Fibroblast of lung (primary cell): ENCODE measurements at places on chromosomes 6 and 20. TPM values are rescaled to one million over a fixed set of nuclear protein-coding genes. Genes with fewer than 3 reads are reported as not detected.

GRCh38 chr20:2303673-2304072, 7.9 kb downstream of the TGM3 start:
- DNase-seq = no peak

FERMT1 gene
- 4.6 and 8.1 TPM in 2 replicates for polyA plus RNA-seq

DNA sequence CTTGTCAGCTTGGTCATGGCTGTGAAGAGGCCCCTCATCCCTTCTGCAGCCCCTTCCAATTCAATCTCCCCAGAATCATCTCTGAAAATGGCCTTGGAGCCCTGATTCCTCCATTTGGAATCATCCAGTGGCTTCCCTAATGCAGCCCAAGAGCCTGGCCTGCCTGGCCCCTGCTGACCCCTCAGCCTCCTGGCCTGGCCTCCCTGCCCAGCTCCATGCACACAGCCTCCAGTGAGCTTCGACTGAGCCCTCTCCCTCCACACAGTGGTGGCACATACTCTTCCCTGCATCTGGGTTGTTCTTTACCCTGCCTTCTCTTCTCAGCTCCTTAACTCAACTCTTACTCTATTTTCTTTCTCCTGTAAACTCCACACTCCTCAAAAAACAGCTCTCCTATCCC, 120.9 kb downstream of the ANKRD60 start:
- no peak for DNase-seq

DNA sequence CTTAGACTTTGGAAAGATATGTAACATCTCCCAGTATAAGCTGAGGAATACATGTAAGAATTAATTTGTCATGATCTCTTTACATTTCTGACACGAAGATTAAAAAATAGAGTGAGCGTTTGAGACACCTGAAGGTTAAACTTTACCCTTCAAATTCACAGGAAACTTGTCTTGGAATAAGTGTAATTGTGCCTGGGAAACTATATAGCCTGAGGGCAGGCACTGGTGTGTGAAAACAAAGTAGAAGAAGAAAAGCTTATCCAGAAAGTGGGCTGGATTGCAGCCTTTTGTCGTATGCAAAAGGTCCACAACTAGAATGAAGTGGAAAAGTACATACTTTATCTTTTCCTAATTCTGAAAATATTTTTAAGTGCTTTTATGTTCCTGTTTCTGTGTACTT, 275.7 kb upstream of the TCF21 start:
- no peak for DNase-seq

ELOVL5 gene
- 71.6 and 96.7 TPM in 2 replicates for polyA plus RNA-seq

GRCh38 chr6:79201983-79202382, 32.5 kb downstream of the HMGN3 start:
- DNase-seq = no peak

DNA sequence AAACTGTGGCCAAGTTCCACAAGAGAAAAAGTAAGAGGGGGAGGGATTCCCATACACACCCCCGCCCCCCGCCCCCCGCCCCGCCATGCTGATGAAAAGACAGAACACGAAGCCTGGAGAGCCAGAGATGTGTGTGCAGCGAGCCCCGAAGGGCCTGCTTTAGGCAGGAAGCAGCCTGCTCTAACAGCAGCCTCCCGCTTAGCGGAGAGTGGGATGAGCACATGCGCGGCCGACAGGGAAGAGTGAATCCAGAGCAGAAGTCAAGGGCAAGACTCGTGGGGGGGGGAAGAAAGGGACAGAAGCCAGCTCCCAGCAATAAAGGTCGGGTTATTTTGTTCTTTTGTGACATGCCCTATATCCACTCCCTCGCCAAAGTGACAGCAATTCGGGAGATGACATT, 67.2 kb upstream of the PTGIS start:
- DNase-seq = no peak

FAM83C gene
- 0.02 TPM in 1 of 2 replicates, not detected in the other for polyA plus RNA-seq

DNA sequence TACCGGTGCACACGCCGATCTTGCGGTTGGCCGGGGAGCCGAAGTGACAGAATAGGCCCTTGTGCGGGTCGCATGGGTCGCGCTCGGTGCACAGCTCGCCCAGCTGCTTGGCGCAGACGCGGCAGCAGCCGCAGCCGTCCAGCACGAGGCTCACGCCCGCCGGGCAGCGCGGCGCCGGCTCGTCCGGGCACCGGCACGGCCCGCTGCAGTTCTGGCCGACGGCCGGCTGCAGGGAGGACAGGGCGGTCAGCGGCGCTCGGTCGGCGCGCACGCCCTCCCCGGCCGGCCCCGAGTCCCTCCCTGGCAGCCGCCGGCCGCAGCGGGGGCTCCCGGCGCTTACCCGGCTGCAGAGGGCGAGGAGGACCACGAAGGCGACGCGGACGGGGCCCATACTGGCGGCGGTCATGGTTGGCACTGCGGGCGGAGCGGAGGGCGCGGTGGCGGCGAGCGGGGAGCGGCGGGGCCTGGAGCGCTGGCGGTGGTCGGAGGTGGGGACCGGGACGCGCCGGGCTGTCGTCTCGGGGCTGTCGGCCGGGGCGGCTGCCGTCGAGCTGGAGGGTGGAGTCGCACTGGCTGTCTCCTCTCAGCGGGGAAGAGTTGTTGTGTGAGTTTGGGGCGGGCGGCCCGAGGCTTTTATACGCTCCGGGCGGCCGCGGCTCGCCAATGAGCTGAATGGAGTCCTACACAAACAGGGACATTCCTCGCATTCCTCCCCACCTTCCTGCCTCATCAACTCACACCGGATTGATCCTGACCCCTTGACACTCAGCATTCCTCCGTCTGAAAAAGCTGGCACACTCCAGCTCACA, at the start of gene CCN2:
Gene CCN2, minus strand, starts transcription at position 606 of the 809 bp plus-strand sequence. Its CDS starts 200 bp downstream, at position 406.
- DNase-seq = peak; percentile 99
